ENCODE measurements at places on chromosomes 3 and 15. TPM values are rescaled to one million over a fixed set of nuclear protein-coding genes. Genes with fewer than 3 reads are reported as not detected.

The ANKRD63 gene
- not detected for total RNA-seq

The OR5K4 gene
- total RNA-seq, result not detected

The GRM2 gene
- total RNA-seq, result not detected

DNA sequence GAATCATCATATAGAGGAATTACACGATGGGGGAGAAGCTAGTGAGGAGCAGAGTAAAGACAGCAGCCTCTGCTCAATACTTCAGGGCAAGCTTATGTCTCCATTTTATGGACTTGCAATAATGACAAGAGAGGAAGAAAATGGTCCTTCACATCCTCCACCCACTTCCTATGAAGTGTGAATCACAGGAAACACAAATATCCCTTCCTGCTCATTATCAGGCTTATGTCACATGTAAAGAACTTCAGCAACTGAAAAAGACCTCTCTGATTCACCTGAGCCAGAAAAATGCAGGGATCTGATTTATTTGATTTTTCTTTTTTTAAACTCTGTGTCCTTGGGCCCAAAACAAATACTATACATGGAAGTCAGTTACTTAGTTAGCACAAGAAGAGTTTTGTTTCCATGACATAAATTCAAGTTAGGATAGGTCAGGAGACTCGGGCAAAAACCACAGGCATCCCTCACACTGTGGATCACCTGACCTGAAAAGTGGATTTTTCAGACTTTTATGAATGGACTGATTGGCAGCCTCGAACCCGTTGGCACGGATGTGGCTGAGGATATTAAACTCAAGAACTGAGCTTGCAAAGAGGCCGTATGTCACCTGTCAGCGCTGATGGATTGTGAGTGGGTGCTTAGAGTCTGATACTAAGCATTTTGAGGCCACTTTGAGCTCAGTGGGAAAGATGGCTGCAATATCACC lies 620.8 kb upstream of the MDFIC2 start:
- no peaks in the 10 kb centered on the region for H3K4me1 ChIP-seq
- no peaks in the 10 kb centered on the region for H3K27me3 ChIP-seq
- no peak for DNase-seq
- H3K36me3 ChIP-seq, result no peaks in the 10 kb centered on the region

DNA sequence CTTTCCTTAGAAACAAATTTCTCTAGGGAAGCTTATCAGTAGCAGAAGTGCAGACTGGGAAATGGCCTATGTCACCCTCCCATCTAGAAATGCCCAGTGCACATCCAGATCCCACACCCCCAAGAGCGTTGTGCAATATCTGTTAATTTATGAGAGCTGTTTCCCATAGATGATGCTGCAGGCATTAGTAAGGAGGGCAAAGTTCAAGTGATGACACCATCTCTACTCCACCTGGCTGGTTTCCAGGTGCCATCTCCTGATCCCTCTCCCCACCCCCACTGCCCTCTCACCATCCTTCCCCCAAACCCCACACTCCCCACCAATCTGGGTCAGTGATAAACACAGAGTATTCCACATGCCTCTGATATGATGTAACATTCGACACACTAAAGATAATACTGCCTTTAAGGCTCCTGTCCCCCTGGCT lies 39.4 kb downstream of the AGTR1 start:
- no peak overlapping the region for H3K4me3 ChIP-seq
- H3K4me1 ChIP-seq, result no peaks in the 10 kb centered on the region
- DNase-seq, result peak; percentile 19
- no peaks in the 10 kb centered on the region for H3K36me3 ChIP-seq
- H3K27ac ChIP-seq, result no peak overlapping the region

- DNase-seq, result no peak
- no peaks in the 10 kb centered on the region for H3K4me1 ChIP-seq
- H3K27me3 ChIP-seq, result no peaks in the 10 kb centered on the region
- H3K36me3 ChIP-seq, result no peaks in the 10 kb centered on the region
- no peak overlapping the region for H3K4me3 ChIP-seq
- H3K27ac ChIP-seq, result peak overlapping the region; percentile 24
Observed at GRCh38 chr3:13559764-13560525, 11.0 kb downstream of the FBLN2 start.

DNA sequence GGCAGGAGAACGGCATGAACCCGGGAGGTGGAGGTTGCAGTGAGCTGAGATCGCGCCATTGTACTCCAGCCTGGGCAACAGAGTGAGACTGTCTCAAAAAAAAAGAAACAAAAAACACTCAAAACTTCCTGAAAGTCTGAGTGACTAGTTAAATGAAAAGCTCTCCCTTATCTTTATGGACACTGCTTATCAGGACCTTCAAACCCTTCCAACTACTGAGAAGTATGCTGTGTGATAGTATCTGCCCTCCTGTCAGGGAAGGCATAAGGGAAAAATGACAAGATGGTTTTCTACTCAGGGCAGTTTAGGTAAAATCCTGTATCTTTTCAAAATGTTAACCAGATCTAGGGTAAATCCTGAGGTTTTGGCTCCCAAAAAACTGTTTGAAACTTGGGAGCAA lies 21.8 kb downstream of the EMC7 start:
- H3K27ac ChIP-seq, result no peak overlapping the region
- no peak overlapping the region for H3K4me3 ChIP-seq
- no peaks in the 10 kb centered on the region for H3K36me3 ChIP-seq
- no peaks in the 10 kb centered on the region for H3K4me1 ChIP-seq
- no peak for DNase-seq

The LRTM1 gene
- total RNA-seq, result not detected

- H3K27me3 ChIP-seq, result no peaks in the 10 kb centered on the region
- DNase-seq, result no peak
- H3K4me3 ChIP-seq, result no peak overlapping the region
- no peak overlapping the region for H3K27ac ChIP-seq
Observed at GRCh38 chr3:106277731-106278130, 408.9 kb upstream of the CBLB start.

The CHCHD6 gene
- 6.4 TPM for total RNA-seq

The KNG1 gene
- total RNA-seq, result not detected

DNA sequence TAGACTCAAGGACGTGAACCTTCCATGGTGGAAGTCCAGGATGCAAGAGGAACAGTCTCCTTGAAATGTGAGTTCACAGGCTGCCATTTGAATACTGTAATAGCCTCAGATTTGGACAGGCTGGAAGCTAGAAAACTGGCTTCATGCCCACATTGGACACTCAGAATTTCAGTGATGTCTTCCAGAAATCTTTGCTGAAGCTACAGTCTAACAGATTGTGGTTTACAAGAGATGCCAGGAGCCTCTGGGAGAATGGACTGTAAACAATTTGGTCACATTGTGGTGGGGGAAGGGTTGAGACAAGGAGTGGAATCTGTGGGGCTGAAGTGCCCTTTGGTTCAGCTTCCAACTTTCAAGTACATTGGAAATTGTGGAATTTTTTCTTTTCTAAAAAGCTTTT lies 252.0 kb upstream of the PROK2 start:
- H3K27me3 ChIP-seq, result no peaks in the 10 kb centered on the region
- H3K27ac ChIP-seq, result no peak overlapping the region
- no peaks in the 10 kb centered on the region for H3K36me3 ChIP-seq
- H3K4me1 ChIP-seq, result no peaks in the 10 kb centered on the region
- H3K4me3 ChIP-seq, result no peak overlapping the region

GRCh38 chr3:114364806-114365654 lies 71.2 kb downstream of the TIGIT start:
- H3K4me3 ChIP-seq, result no peak overlapping the region
- DNase-seq, result no peak
- no peaks in the 10 kb centered on the region for H3K27me3 ChIP-seq
- no peak overlapping the region for H3K27ac ChIP-seq
- H3K4me1 ChIP-seq, result no peaks in the 10 kb centered on the region
- H3K36me3 ChIP-seq, result no peaks in the 10 kb centered on the region

GRCh38 chr15:44554934-44555723 lies 18.2 kb downstream of the EIF3J start:
- no peaks in the 10 kb centered on the region for H3K36me3 ChIP-seq
- no peaks in the 10 kb centered on the region for H3K4me1 ChIP-seq
- no peak for DNase-seq
- no peak overlapping the region for H3K27ac ChIP-seq

- no peaks in the 10 kb centered on the region for H3K4me1 ChIP-seq
- DNase-seq, result no peak
- no peaks in the 10 kb centered on the region for H3K36me3 ChIP-seq
- H3K4me3 ChIP-seq, result no peak overlapping the region
Observed at GRCh38 chr3:179806177-179806576, 153.3 kb downstream of the USP13 start.

GRCh38 chr3:119716998-119717397 lies 14.2 kb downstream of the CFAP91 start:
- no peaks in the 10 kb centered on the region for H3K36me3 ChIP-seq
- no peaks in the 10 kb centered on the region for H3K27me3 ChIP-seq
- no peak overlapping the region for H3K27ac ChIP-seq
- DNase-seq, result no peak

DNA sequence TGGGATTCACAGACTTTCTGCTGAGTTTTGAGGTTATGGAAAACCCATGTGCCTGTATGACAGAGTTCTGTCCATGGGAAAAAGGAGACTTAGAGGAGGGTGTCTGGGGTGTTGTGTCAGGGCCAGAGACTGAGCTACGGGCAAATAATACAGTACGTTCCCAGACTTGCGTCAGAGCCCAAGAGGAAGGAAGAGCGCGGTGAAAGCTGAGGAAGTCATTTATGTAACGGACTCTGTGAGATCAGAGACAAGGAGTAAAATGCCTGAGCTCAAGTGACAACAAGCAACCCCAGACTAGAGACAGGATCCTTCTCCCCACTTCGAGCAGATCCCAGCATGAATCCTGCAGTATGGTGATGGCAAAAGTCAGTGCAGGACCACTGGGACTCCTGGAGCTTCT lies 368.6 kb upstream of the MCTP2 start:
- H3K36me3 ChIP-seq, result no peaks in the 10 kb centered on the region
- no peaks in the 10 kb centered on the region for H3K4me1 ChIP-seq
- no peaks in the 10 kb centered on the region for H3K27me3 ChIP-seq

DNA sequence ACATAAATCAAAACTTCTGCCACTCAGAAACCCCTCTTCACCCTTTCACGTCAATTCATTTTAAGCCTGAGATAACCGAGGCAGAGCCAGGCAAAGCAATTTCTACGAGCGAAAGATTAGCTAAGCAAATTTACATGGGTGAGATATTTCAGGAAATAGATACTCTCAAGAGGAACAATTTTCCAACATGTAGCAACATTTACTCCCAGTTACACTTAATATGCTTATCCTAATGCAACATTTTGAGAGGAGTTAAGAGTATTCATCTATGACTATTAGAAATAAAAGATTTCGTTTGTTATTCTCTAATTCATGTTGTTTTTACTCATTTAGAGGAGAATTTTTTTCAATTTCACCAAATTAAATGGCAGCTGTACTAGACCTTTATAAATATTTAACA lies 837 bp downstream of the TMC3 start:
- H3K4me1 ChIP-seq, result no peaks in the 10 kb centered on the region
- H3K36me3 ChIP-seq, result no peaks in the 10 kb centered on the region
- H3K27ac ChIP-seq, result no peak overlapping the region
- H3K27me3 ChIP-seq, result no peaks in the 10 kb centered on the region

DNA sequence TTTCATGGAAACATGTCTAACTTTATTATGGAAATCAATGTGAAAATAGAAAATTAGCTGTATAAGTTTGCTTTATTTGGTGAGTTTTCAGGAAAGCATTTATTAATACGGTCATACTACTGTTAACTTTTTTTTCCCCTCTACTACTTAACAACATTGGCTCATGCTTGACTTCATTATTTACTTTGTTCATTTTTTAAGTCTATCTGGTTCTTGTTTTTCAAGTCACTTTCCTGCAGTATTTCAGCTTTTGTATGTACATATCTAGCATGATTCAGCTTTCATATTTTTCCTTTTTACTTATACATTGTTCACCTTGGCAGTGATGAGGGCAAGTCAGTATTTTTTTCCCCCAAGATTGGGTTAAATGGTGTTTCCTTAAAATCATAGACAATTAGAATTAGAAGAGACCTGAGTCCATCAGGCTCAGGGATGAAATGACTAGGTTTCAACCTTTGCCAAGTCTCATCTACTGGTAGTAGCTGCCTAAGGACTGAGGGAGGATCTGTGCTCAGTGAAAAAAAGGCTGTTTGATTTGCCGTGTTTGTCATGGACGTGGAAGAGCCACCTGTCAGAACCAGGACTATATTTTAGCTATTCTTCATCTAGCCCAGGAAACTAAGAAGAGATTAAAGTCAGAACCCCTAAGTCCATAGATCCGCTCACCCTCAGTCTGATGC lies 15.4 kb downstream of the TMOD3 start:
- H3K4me3 ChIP-seq, result no peak overlapping the region
- no peaks in the 10 kb centered on the region for H3K27me3 ChIP-seq
- no peak for DNase-seq

The MNS1 gene
- 6.7 TPM for total RNA-seq

- no peak overlapping the region for H3K4me3 ChIP-seq
- H3K27me3 ChIP-seq, result no peaks in the 10 kb centered on the region
- no peaks in the 10 kb centered on the region for H3K4me1 ChIP-seq
- no peak overlapping the region for H3K27ac ChIP-seq
- DNase-seq, result no peak
Observed at GRCh38 chr3:21377071-21377769, 373.8 kb downstream of the ZNF385D start.

The IMPG2 gene
- under 0.01 TPM for total RNA-seq

The OR5K2 gene
- not detected for total RNA-seq

The C3orf22 gene
- total RNA-seq, result not detected

- no peaks in the 10 kb centered on the region for H3K27me3 ChIP-seq
- DNase-seq, result no peak
- no peak overlapping the region for H3K27ac ChIP-seq
- H3K4me3 ChIP-seq, result no peak overlapping the region
Observed at GRCh38 chr3:168030577-168030976, 65.1 kb downstream of the GOLIM4 start.

GRCh38 chr3:122784436-122784835 lies 9.2 kb downstream of the HSPBAP1 start:
- no peak overlapping the region for H3K4me3 ChIP-seq
- no peaks in the 10 kb centered on the region for H3K36me3 ChIP-seq
- DNase-seq, result no peak
- H3K27me3 ChIP-seq, result no peaks in the 10 kb centered on the region

- H3K4me3 ChIP-seq, result no peak overlapping the region
- peaks cover 1% of the 10 kb centered on the region for H3K27me3 ChIP-seq
- no peaks in the 10 kb centered on the region for H3K36me3 ChIP-seq
Observed at GRCh38 chr15:23877502-23878412, 190.7 kb upstream of the NDN start.

The CPN2 gene
- not detected for total RNA-seq

DNA sequence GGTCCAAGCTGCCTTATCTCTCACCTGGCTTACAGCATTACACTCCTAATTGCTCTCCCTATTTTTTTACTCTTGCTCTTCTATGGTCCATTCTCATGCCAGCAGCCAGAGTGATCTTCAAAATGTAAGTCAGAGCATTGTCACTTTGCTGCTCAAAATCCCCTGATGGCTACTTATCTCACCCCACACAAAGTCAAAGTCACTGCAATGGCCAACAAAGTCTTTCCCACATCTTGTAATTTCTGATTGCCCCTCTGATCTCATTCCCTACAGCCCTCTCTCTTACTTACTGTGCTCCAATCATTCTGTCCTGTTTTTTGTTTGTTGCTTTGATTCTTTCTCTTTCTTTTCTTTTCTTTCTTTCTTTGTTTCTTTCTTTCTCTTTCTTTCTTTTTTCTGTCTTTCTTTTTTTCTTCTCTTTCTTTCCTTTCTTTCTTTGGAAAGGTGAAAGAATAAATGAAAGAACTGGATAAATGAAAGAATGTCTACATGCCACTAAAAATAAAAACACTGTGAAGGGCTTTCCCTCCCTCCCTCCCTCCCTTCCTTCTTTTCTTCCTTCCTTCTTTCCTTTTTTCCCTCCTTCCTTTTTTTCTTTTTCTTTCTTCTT lies 34.9 kb upstream of the TIPARP start:
- DNase-seq, result no peak
- no peaks in the 10 kb centered on the region for H3K27me3 ChIP-seq
- no peak overlapping the region for H3K4me3 ChIP-seq
- H3K36me3 ChIP-seq, result no peaks in the 10 kb centered on the region
- no peak overlapping the region for H3K27ac ChIP-seq
